Left kidney (tissue), 8 donors: ENCODE measurements at places on chromosomes 3 and 15.

DNA sequence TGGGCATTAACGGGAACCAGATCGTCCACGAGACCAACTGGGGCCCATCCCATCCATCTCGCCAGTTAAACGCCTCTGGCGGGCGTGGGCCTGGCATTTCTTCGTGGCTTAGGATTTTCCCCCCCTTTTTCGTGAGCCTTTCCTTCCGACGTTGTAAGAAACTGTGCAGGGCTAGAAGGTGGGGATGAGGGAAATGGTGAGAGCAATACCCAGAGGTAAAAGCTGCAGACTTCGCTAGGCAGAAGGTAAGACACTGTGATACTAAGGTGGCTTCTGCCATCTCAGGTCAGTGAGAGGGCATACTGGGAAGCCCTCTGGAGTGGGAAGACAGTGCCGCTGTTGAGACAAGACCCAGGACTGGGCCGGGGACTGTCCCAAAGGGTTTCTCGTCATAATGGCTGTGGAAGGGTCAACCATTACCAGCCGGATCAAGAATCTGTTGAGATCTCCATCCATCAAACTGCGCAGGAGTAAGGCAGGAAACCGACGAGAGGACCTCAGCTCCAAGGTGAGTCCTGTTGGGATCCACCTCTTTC is 666 bp downstream of the MAPKBP1 start:
- no peak for DNase-seq

GRCh38 chr3:4837374-4837930 is 141.8 kb upstream of the BHLHE40 start:
- no peak for DNase-seq

DNA sequence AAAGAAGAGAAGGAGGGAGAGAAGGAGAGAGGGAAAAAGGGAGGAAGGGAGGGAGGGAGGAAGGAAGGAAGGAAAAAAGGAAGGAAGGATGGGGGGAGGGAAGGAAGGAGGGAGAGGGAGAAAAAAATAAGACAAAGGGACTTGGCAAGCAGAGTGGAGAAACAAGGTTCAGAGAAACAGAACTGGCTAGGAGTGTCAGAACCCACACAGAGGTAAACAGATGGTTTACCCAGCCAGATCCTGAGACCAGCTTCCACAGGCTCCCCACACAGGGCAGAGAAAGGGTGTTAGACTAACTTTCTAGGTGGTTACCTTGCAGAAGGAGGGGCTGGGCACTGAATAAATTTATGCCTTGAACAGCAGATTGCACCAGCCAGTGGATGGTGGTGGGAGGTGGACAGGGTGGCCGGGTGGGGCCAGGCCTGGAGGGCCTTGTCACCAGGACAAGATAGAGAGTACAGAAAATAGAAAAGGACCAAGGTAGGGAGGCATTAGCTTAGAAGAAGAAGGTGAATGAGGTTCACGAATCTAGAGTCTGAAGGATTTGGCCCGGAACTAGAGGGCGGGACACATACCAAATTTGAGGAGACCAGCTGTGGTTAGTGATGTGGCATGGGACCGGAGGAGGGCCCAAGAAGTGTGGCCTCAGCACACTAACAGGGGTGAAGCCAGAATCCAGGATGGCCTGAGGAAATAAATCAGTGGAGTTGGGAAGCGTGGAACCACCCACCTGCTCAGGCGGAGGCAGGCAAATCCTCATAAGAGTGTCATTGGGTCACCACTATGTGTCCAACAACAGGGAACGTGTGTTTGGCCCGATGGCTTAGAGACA is 1.2 kb upstream of the TM4SF1 start:
- DNase-seq, result no peak

- DNase-seq, result no peak
Observed at GRCh38 chr15:100461049-100461448, 67.7 kb downstream of the CERS3 start.

- DNase-seq, result no peak
Observed at GRCh38 chr3:111156517-111156916, 84.9 kb downstream of the NECTIN3 start.

- no peak for DNase-seq
Observed at GRCh38 chr3:185270262-185270955, 16.6 kb upstream of the EHHADH start.

DNA sequence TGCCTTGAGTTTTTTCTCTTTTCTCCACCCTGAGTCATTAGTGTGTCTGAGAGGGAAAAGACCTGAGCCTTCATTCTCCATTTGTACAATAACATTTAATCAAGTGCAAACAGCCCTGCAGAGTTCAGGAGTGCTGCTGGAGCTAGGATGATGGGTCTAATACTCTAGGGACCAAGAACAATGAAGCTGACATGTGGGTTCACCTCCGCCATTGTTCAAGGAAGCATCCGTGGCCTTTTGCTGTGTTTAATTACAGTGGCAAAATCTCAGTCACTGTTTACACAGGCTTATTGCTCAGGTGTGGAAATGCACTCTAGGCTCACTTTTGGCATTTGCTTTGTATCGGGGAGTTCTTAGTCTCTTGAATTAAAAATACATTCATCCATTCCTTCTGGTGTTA is 259.6 kb downstream of the LRTM1 start:
- no peak for DNase-seq

DNA sequence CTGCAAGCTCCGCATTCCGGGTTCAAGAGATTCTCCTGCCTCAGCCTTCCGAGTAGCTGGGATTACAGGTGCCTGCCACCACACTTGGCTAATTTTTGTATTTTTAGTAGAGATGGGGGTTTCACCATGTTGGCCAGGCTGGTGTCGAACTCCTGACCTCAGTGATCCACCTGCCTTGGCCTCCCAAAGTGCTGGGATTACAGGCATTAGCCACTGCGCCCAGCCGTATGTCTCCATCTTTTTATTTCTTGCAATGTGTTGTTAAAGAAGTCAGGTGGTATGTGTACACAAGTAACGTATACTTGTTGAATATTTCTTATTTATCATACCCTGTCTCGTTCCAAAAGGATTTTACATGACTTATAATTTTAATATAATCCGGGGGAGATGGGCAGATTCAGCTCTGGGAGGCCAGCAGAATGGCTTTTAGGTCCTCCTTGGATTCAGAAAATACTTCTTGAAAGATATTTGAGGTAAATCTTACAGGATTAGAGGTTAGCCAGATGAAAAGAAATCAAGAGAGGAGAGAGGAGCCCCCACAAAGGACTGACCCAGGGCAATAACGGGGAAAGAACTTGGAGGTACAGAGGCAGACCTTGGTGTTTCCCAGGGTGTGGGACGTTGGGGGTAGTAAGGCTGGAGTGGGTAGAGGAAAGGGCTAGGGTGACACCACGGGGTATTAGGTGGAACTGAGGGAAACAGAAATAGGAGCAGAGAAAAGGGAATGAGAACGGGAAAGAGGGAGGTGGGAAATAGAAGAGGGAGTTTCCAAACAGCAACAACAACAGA is 27.2 kb upstream of the MUC20 start:
- DNase-seq, result no peak

GRCh38 chr3:182023843-182024242 is 312.1 kb downstream of the SOX2 start:
- no peak for DNase-seq

DNA sequence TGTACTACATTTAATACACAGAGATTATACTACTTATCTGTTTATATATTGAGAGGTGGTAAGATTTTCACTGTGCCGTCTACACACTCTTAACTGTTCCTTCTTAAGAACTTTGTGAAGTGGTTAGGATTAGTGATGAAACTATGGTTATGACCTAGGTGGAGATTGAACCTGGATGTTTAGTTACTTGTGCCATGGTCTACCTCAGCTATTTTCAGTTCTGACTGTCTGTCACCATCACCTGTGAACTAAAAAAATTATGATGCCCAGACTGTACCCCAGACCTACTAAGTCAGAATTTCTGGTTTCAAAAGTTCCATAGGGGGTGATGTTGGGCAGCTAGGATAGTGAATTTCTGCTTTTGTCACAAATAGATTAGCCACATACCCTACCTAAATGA is 6.4 kb downstream of the RASA2 start:
- no peak for DNase-seq

DNA sequence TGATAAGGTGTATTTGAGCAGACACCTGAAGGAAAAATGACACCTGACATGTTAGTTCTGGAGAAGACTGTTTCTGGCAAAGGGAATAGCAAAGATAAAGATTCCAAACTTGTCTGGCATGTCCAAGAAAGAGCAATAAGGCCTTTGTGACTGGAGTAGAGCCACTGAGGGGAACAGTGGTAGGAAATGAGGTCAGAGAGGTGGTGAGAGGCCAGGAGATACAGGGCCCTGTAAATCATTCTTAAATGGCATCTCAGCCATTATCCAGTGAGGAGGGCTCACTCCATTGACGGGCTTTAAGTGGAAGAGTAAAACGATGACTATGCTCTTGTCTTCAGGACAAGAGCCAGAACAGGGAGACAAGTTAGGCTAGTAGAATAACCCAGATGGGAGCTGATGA is 4.5 kb downstream of the SLC49A4 start:
- no peak for DNase-seq

DNA sequence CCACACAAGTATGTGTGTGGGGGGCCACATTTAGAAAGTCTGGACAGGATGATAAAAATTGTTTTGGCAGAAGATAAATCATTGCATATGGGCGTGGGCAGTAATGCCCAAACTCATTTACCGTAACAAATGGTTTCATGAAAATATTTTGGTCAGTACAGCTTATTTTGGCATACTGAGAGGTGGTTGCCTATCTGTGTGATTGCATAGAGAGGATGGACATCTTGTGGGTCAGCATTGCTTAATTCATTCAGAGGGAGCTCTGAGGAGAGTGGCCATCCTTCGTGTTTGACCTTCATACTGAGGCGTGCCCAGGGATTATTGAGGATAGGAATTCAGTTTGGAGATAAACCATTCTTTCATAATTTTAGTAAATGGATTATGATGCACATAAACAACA is 162.5 kb downstream of the GAP43 start:
- no peak for DNase-seq

DNA sequence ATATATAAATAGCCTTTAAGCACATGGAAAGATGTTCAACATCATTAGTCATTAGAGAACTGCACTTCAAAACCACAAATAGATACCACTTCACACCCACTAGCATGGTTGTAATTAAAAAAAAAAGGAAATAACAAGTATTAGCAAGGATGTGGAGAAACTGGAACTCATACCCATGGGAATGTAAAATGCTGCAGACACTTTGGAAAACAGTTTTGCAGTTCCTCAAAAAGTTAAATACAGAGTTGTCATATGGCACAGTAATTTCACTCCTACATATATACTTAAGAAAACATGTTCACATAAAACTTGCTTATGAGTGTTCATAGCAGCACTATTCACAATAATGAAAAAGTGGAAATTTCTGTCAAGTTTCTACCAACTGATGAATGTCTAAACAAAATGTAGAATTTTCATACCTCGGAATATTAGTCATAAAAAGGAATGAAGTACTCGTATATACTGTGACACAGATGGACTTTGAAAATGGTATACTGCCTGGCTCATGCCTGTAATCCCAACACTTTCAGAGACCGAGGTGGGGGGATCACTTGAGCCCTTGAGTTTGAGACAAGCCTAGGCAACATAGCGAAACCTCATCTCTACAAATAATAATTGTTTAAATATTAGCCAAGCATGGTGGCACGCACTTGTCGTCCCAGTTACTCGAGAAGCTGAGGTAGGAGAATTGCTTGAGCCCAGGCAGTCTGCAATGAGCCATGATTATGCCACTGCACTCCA is 28.1 kb downstream of the BCL2A1 start:
- DNase-seq, result no peak

- DNase-seq, result no peak
Observed at GRCh38 chr3:15478640-15478979, 42.9 kb downstream of the COLQ start.

DNA sequence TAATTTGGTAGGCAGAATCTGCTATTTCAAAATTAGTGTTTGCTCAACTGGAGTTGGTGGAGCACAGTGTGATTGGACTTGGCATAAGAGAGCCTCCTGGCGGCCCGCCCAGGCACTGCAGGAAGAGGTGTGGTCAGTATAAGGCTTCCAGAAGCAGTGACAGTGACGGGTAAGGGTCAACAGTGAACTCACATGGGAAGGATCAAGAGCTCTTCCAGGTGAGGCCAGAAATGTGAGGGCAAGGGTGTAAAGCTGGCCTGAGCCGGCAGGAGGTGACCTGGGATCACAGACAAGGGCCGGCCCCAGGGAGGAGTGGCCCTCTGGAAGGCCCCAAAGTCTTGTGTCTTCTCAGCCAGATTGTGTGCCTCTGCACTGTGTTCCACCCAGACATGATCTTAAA is 93.2 kb upstream of the RNF7 start:
- no peak for DNase-seq

- no peak for DNase-seq
Observed at GRCh38 chr3:110027446-110028080, 690.2 kb upstream of the DPPA4 start.

- DNase-seq, result no peak
Observed at GRCh38 chr3:73072634-73073033, 11.2 kb downstream of the EBLN2 start.

DNA sequence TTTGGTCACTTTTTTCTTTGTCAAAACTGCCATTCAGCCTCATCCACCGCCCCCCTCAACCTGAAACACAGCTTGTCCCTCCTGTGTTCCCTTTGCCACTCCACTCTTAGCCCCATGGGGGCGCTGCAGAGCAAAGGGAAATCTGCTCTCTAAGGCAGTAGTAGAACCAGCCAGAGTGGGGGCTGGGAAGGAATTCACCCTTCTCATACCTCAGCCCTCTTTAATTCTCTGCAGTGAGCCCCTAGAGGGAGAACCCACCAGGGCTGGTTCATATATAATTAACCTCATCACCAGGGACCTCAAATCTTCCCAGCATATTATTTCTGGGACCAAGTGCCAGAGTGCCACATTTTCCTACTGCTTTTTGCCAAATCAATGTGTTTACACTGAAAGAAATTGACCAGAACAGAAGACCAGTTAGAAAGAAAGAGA is 2.8 kb upstream of the BCL6 start:
- peak; percentile 96 for DNase-seq

DNA sequence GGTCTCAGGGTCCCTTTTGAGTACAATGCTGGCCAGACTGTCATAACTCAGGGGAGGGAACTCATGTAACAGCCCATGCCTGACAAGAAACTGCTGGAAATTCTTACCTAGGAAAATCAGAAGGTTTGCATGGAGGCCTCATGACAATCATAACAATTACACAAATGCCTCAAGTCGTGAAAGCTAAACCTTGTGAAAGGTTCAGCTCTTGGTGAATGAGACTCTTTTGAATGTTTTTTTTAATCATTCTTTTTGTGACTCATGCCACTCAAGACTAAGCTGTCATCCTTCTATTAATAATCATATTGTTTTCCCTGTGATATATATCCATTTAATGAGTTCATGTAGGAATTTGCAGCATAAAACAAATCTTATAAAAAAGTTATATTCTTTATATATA is 61.4 kb upstream of the LEKR1 start:
- DNase-seq, result no peak

DNA sequence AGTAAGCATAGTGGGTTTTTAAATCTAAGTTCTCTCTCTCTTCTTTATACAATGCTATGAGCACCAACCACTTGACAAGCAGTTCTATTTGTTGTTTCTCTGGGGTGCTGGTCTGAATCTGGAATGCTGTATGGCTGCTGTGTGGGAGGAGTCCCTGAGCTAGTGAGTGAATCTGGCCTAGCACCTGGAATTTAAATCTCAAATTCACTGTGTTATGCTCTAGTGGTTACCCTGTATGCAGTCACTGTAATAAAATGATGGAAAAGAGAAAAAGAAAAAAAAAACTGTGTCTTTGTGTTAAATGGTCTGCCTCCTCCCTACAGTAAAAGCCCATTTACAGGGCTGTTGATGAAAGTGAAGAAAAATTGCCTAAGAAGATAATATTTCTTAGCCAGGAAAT is 155.0 kb downstream of the ATP8B4 start:
- DNase-seq, result peak; percentile 35
